ENCODE measurements at places on chromosomes 7 and 10. TPM values are rescaled to one million over a fixed set of nuclear protein-coding genes. Genes with fewer than 3 reads are reported as not detected.

Gene MAT1A
- total RNA-seq, result under 0.01 TPM

Gene CALML5
- not detected for total RNA-seq

Gene FMC1
- 15.1 TPM for total RNA-seq

Gene NKX1-2
- total RNA-seq, result under 0.01 TPM

Gene PAPOLB
- 0.82 TPM for total RNA-seq

Gene ITIH5
- 14.7 TPM for total RNA-seq

Gene ATOH7
- 0.41 TPM for total RNA-seq

GRCh38 chr10:113612154-113612553 is 51.7 kb downstream of the NRAP start:
- no peak for DNase-seq

All from frontal cortex (tissue), 4 donors.